ENCODE measurements at places on chromosomes 5 and 9.
A peak's percentile ranks its signal among the peaks of the same experiment; 100 is the strongest.

DNA sequence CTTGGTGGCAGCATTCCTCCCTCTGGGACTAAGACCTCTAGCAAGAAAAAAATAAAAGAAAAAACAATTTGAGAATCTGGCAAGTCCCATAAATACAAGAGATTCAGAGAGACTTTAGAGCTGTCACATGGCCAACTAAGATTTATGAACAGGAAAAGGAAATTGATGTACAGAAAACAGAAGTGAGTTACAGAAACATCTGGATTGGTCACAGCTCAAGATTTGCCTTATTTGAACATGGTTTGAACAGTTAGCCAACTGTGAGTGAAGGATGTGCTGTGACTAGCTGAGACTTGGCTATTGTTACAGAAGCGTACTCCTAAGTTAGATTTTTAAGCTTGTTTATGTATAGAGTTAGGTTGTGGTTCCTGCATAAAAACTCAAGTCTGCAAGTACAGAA lies 340.2 kb downstream of the SLCO4C1 start:
- H3K27ac ChIP-seq, result no peak overlapping the region
- H3K4me3 ChIP-seq, result no peak overlapping the region
- no peaks in the 10 kb centered on the region for H3K36me3 ChIP-seq
- H3K4me1 ChIP-seq, result no peaks in the 10 kb centered on the region

GRCh38 chr5:14187157-14187556 lies 44.0 kb downstream of the TRIO start:
- no peaks in the 10 kb centered on the region for H3K27me3 ChIP-seq
- H3K27ac ChIP-seq, result peak overlapping the region; percentile 90
- DNase-seq, result no peak
- peaks cover 84% of the 10 kb centered on the region for H3K4me1 ChIP-seq

GRCh38 chr5:108141676-108142075 lies 240.2 kb downstream of the FBXL17 start:
- H3K27ac ChIP-seq, result no peak overlapping the region
- no peaks in the 10 kb centered on the region for H3K4me1 ChIP-seq
- peaks cover under 1% of the 10 kb centered on the region for H3K36me3 ChIP-seq
- no peaks in the 10 kb centered on the region for H3K27me3 ChIP-seq

- DNase-seq, result no peak
- H3K36me3 ChIP-seq, result no peaks in the 10 kb centered on the region
- H3K4me3 ChIP-seq, result no peak overlapping the region
- no peak overlapping the region for H3K27ac ChIP-seq
Observed at GRCh38 chr5:53712327-53712726, 151.9 kb downstream of the NDUFS4 start.

GRCh38 chr5:57435701-57436134 lies 46.9 kb downstream of the ACTBL2 start:
- H3K36me3 ChIP-seq, result no peaks in the 10 kb centered on the region
- H3K4me1 ChIP-seq, result no peaks in the 10 kb centered on the region
- H3K27ac ChIP-seq, result no peak overlapping the region
- H3K27me3 ChIP-seq, result no peaks in the 10 kb centered on the region
- DNase-seq, result peak; percentile 19
